ENCODE measurements at places on chromosomes 16 and 17.

GRCh38 chr17:4150096-4150495 is 7.1 kb downstream of the CYB5D2 start:
- DNase-seq: no peak

GRCh38 chr16:3400779-3401688 is at the start of the genes ZNF174 and ZSCAN32:
ZNF174 (plus strand) TSS chr16:3401215; CDS start chr16:3402005, 790 bp downstream.
ZSCAN32 (minus strand) TSS chr16:3401004; CDS start chr16:3397557, 3,447 bp downstream.
- peak; percentile 84 for DNase-seq

GRCh38 chr17:76545918-76546555 is 6.2 kb downstream of the PRCD start:
- no peak for DNase-seq

DNA sequence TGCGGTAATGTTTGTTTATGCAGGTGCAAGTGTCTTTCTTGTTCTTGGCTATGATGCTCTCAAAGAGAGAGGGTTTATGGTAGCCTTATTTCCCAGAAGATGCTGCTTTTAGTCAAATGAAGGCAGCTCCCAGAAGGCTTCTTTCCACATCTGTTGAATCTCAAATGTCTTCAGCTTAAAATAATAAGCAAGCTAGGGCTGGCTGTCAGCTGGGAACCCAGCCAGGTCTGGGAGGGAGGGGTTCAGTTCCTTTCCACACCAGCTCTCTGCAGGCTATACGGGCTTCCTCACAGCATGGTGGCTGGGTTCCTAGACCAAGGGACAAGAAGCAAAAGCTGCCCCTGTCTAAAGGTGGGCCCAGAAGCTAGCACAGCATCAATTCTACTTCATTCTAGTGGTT is 47.4 kb upstream of the ATF7IP2 start:
- no peak for DNase-seq

DNA sequence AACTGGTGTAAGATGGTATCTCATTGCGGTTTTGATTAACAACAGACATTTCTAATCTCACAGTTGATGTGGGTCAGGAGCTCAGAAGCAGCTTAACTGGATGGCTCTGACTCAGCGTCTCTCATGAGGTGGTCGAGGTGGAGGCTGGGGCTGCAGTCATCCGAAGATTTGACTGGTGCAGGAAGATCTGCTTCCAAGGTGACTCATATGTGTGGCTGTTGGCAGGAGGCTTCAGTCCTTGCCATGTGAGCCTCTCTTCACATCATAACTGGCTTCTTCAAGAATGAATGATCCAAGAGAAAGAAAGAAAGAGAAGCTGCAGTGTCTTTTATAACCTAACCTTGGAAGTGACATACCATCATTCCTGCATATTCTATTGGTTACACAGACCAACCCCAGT is 376.1 kb downstream of the SEC14L1 start:
- DNase-seq: no peak

DNA sequence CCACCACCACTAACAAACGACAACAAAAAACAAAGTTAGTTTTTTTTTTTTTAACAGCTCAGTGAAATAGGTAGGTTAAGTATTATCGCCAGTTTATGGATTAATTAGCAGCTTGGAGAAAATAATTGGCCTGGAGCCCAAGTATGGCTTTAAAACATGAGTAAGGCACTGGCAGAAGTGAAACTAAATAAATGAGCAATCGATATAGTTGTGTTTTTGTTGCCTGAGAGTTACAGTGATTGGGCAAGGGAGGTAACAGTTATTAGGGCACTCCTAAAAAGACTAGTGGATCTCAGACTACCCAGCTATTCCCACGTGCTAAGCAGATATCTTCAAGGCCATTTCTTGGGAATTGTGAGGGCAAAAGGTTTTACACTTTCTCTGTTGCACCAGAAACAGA is 2.4 kb downstream of the MLKL start:
- no peak for DNase-seq

GRCh38 chr17:56699186-56699894 is 105.8 kb downstream of the NOG start:
- DNase-seq: no peak

- DNase-seq: no peak
These were observed 19.2 kb upstream of the MTSS2 start for GRCh38 chr16:70705056-70705455.

DNA sequence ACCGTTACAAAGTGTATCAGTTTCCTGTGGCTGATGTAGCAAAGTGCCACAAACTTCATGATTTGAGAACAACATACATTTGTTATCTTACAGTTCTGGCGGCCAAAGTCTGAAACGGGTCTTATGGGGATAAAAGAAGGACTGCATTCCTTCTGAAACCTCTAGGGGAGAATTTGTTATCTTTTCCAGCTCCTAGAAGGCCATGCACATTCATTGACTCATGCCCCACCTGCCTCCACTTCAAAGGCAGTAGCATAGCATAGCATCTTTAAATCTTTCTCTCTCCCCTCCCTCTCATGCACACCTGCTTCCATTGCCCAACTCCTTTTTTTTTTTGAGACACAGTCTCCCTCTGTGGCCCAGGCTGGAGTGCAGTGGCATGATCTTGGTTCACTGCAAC is 190.7 kb upstream of the DYNLRB2 start:
- DNase-seq: no peak

DNA sequence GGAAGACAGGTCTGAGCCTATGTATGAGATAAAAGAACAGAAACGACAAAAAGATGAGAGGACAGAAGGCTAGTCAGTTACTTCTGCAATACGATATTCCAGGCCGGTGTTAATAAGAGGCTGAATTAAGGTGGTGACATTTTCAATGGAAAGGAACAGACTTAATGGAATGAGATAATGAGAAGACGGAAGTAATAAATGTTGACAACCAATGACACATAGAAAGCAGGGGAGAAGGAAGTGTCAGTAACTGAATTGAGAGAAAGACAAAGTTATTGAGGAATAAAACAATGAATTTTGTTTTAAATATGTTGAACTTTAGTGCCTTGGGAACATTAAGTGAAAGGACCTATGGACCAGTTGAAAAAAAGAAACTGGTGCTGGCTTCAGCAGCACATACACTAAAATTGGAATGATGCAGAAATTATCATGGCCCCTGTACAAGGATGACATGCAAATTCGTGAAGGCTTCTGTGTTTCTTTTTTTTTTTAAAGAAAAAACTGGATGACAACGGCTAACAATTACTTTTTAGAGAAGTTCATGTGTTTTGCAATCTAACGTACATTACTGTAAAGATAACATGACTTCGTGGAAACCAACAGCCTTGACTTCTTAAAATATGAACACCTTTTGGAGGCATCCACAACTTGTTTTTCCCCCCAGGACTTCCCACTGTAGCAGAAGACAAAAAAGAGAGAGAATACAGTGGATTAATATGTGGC is 18.5 kb upstream of the CPD start:
- DNase-seq: no peak

GRCh38 chr16:48113471-48113870 is 42.3 kb downstream of the ABCC12 start:
- DNase-seq: no peak

DNA sequence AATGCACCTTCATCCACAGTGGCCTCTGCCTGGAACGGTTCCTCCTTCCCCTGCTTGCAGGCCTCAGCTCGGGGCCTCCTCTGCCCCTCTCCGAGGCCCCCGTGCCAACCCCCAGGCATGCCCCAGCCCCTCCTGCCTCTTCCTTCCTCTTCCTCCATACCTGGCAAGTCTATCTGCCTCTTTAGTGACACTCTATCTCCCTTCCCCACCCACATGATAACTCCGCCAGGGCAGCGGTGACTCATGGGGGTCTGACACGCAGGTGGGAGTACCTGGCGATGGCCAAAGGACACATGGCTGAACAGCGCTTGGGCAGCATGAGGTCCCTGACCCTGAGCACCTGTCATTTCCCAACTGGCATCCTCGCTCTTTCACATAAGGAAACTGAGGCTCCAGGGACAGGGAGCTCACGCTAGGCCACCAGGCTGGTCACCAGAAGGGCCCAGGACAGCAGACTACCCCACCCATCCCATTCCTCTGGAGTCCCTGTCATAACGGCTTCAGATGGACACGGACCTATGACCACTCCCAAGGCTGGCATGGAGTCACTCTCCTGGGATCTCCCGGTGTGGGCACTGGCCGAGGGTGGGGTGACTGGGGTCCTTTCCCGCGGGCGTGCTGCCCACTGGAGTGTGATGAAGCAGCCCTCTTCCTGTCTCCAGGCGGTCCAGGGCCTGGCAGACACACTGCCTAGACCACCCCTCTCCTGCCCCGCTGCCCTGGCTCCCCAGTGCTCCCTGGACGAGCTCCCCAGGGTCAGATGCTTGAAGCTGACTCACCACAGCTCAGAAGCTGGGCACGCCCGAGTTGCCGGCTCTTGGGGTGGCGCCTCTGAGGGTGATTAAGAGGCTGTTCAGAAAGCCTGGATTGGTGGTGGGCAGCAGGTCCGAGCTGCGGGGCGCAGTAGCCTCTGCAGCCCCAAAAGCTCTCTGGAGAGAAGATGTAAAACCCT is 100.6 kb downstream of the ENGASE start:
- no peak for DNase-seq
